Activated naive CD4-positive, alpha-beta T cell treated with anti-CD3 and anti-CD28 coated beads, Interleukin-2, amount 10 ng/mL, durations not matched to agents 7 days and 5 days (primary cell): ENCODE measurements at places on chromosomes 16 and 17.

- no peak for DNase-seq
These were observed 101.5 kb upstream of the CNTNAP4 start for GRCh38 chr16:76175718-76176117.

GRCh38 chr17:33927732-33928133 lies 327.4 kb upstream of the CCL2 start:
- DNase-seq = no peak

DNA sequence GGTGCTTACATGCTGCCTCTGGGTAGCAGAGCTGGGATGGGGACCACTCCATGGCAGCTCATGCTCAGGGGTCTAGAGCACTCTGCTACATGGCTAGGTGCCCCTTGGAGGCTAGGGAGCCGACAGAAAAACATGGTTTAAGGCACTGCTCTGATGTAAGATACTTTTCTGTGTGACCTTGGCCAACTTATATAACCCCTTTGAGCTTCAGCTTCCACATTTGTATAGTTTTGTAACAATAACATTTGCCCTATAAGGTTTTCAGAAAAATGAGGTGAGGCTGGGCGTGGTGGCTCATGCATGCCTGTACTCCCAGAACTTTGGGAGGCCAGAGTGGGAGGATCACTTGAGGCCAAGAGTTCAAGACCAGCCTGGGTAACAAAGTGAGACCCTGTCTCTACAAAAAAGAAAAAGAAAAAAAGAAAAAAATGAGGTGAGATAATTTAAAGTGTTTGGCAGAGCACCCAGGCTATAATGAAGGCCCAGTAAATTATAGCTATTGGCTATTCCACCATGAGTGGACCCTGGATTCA lies 3.2 kb downstream of the CES4A start:
- DNase-seq = no peak

- DNase-seq = no peak
These were observed at the start of gene ZNF19 for GRCh38 chr16:71489122-71489521. TSS of gene ZNF19 (minus strand) at chr16:71489324. CDS start at chr16:71482114, 7,210 bp downstream.

- no peak for DNase-seq
These were observed 16.0 kb downstream of the NUPR1 start for GRCh38 chr16:28522792-28523191.

DNA sequence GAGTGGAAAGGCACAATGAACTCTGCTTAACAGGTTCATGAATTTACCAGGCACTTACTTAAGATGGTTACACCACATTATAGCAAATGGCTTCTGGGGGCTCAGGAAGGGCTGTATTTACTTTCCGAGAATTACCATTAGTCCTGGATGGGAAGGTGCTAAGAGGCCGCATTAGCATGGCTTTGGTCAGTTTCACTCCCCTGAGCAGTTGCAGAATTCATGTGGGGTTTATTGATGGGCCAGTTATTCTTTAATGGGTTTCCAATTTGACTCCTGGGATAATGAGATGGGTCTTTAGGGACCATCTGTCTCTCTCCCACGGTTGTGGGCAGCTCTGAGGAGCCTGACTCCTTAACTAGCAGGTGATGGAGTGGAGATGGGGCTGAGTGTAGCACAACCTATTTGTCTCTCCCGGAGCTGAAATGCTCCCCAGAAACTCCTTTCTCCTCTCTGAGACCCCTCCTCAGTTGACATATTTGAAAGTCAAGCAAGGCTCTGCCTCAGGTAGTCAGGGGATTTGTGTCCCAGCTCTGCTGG lies 652.5 kb downstream of the HS3ST4 start:
- no peak for DNase-seq

DNA sequence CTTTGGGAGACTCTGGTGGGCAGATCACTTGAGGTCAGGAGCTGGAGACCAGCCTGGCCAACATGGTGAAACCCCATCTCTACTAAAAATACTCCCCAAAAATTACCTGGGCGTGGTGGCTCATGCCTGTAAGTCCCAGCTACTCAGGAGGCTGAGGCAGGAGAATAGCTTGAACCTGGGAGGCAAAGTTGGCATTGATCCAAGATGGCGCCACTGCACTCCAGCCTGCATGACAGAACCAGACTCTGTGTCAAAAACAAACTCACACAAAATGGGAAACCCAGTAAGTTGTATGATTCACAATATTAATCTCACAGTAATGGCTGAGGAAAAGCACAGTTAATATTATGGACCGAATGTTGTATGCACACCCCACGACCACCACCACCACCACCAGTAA lies 24.3 kb downstream of the WSB1 start:
- no peak for DNase-seq

- no peak for DNase-seq
These were observed 100.7 kb downstream of the SOCS1 start for GRCh38 chr16:11155284-11155806.

DNA sequence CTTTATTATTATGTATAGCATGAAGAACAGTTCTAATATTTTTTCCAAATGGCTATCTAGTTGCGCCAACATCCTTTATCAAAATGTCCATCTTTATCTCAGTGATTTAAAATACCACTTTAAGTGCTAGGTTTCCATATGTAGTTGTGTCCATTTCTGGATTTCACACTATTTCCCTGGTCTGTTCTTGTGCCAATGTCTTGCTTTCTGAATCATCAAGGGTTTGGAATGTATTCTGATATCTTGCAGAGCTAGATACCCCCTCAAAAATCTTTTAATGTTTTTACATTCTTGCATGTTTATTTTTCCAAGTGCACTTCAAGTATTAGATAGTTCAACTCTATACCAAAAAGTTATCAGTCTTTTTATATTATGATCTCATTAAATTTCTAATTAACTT lies 14.3 kb downstream of the MBTD1 start:
- no peak for DNase-seq
